ENCODE measurements at places on chromosomes 3 and 15.

GRCh38 chr15:76191539-76192244 is 119.6 kb downstream of the ETFA start:
- no peak for DNase-seq

DNA sequence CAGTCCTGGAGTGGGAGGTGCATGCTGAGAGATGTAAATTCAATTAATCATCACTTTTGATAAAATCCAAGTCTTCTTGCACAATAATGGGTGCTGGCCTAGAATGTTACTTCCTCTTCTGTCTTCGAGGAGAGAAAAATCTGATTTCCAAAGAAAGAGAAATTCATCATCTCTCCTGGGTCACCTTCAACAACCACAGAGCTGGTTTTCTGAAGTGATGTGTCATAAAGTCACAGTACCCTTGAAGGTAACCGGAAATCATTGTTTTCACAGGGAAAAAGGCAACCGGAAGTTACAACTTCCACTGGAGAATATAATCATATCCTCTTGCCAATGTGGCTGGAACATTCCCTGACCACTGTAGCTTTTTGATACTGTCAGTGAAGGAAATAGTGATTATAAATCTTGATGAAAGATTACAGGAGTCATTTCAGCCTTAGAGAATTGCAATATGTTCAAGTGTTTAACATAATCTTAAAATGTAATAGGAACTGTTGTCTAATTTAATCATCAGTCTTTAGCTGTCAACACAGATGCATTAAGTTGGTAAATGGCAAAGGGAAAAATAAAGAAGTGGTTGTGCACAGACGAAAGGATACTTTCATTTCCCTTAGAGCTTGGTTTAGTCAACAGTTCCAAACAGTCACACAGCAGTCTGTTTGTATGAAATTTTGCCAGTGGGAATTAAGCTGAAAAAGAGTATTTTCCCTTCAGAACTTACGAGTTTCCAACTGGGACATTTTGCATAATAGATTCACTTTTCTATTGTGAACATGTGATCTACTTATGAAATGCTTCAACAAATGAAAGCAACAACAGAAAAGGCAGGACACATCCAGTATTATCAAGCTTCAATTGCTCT is 106.5 kb upstream of the SLC4A7 start:
- DNase-seq, result peak; percentile 36

DNA sequence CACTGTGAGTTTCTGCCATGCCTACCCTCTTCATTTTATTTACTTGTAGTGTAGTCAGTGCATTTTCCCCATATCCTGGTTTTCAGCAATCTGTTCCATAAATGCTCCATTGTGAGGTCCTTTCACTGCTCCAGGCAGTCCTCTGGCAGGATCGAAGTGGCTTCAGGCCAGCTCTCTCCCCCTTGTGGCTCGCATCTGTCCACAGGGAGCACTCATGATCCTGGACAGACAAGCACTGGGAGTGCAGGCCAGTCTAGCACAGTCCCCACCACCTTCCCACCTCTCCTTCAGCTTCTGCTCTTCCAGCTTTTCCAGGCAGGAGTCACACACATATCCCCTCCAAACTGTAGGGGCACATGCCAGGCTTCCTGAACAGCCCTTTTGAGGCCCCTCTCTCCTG is 173.6 kb downstream of the PPM1L start:
- DNase-seq, result no peak

DNA sequence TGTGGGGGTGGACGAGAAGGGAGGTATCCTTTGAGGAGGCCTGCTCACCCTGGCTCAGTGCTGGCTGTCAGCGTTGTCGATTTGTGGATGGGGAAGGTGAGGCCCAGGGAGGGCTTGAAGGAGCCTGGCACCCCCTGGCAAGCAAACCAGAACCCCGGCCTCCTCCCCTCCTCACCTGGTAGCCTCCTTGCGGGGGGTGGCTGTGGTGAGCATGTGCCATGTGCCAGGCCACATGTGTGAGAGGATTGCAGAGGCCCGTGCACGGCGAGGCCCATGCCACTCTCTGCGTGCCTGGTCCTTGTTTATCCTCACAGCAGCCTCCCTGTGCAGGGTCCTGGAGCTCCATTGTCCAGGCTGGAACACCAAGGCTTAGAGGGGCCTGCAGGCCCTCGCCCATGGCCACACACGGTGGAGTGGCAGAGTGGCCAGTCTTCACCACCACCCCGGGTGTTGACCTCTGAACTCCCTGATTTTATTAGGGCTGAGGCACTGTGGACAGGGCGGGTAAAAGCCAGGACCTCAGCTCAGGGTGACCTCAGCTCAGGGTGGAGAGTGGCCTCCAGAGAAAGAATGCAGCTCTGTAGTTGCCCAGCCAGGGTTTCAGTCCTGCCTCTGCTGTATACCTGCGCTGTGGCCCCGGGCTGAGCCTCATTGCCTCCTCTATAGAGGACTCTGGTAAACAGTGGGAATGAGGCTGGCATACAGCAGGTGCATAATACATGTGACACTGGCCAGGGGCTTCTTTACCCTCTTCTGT is 29.1 kb downstream of the HDAC11 start:
- no peak for DNase-seq

DNA sequence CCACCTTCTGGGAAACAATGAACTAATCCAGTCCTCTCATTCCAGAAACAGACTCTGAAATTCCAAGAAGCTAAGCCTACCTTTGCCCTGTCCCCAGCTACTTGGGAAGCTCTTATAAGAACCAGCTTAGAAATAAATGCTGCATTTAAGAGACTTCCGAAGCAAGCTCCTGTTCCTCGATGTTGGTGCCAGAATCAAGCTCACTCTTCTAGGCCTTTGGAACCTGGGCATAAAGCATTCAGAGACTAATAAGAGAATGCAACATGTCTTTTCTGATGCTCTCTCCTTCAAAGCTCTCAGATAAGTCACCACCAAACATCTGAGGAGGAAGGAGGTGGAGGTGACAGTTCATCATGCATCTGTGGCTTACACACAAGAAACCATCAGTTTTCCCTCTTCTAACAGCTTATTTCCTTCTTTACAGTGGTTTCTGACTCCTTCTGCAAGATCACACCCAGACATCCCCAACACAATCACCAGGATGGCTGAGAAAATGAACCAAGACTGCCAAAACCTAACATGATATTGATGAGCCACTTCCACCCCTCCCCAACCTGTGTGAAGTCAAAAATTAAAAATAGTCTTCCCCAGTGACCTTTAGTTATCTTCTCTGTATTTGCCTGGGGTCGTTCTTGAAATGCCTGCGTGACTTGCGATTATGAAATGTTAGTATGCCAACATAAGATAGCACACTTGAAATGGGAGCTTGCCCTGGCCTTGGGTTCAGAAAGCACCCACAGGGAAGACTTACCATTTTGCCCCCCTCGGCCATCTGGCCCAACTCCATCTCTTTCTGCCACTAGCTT is 11.5 kb downstream of the ARHGEF3 start:
- DNase-seq, result peak; percentile 41

DNA sequence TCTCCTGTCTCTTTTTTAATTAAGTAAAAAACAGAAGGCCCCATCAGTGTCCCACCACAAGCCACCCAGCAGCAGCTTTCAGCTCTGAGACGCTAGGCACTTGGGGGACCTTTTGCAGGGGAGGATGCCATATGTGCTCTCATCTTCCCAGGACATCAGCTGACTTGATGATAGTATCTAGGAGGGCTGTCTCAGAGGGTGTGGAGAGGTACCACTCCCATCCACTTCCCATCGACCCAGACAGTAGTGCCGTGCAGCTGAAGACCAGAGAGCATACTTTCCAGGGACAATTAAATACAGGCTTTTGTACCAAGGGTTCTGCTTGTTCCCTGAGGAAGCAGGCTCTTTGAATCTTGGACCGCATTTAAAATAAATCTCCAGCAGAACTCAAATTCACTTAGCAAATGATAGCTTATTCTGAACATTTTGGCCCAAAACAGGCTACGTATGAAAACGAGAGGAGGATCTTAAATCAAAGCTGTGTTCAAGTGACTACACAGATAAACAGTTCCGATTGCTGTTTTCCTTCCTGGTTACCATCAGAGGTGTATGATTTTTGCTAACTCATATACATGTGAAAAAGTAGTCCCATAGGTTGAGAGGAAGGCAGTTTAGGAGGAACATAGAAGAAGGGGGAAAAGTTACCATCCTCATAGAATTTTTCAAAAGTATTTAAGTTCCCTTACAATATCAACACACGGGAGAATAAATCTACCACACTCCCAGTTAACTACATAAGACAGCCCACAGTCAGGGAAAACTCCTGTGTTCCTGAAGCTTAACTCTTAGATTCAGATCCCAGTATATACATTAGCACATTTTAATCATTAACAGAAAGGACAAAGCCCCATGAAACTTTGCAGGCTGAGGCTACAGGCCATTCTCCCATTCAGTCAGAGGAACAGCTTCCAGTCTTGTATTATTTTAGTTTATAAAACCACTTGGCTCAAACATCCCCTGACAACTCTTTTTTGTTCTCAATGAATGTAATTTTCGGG is 9.5 kb downstream of the WNT5A start:
- DNase-seq, result no peak

DNA sequence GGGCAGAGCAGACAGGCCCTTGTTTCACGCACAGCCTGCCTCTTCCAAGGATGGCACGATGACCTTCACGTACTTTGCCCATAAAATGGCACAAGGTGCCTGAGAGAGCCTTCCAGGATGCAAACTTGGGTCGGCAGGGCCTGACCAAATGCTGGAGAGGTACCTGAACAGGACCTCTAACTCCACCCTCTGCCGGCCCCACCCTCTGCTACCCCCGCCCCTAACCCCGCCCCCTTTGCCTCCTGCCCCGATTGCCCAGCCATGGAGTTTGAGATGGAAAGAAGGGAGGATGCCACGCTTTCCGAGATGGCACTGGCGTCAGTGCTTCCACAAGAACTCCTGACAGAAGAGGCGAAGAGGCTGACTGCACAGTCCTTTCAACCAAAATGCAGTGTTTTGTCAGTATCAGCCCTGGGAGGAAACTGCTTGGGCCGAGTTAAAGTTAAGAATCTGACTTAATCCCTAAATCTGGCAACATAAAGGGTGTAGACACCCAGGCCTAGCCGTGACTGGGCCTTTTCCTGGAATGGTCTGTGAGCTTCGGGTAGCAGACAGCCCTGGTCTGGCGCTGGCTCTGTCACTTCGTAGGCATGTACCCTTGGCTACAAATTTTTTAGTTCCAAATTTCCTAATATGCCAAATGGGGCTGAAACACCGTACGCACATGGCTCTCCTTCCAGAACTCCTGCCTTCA is 230.3 kb upstream of the RGMA start:
- DNase-seq, result no peak

DNA sequence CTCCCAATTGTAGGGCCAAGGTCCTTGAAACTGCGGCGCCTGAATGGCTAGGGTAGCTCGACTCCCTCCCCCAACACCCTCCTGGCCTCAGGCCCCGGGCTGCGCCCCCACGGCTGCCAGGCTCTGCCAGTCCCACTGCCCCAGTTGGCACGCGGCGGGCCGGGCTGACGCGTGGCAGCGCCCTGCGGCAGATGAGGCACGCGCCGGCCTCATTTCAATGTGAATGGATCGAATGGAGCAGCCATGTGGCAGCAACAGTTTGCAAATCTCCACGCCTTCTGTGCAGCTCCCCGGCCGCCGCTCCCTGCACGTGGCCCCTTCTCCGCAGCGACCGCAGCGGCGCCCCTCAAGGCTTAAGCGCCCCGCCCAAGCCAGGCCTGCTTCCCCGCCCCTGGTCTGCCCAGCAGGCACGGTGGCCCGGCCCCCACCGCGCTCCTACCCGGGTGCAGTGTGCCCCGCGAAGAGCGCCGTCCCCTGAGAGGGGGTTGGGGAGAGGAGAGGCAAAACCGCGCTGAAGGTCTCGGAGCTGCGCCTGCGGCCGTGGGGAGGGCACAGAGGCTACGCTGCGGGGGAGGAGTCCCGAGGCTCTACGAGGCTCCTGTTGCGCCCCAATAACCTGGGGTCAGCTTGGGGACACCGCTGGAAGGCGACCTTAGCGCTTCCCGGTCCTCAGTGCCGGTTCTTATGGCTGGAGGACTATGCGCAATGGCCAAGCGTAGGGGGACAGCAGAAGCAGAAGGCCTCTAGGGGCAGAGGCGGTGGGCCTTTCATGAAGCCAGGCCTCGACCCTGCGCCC is 3.1 kb upstream of the DLL4 start:
- no peak for DNase-seq
